GM23248 (cell line): ENCODE measurements at places on chromosomes 7 and 10.

DNA sequence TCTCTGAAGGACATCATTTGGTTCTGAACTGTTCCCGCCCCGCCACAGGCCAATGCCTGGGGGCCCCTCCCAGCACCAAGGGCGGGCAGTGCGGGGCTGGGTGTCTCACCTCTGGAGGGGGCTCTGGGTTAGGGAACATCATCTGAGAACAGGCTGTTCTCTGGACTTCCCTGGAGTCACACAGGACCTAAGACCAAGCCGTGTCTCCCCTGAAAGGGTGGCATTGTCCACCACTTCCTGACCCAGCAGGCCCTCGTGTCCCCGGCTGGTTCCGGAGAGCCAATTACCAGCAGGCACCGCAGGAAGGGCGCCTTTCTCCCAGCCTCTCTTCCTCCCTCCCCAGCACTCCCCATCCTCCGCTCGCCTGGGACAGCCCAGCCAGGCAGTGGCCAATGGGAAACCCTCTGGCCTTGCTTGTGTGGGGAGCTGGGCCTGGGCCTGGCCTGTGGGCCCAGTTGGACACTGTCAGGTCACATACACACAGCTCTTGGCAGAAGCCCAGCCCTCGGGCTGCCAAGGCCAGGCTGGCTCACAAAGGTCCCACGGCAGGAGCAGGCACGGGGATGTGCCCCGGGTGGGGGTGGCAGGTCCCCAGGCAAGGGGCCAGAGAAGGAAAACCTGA is 119.5 kb downstream of the SPDYE5 start:
- H3K27me3 ChIP-seq: no peaks in the 10 kb centered on the region
- no peak overlapping the region for H3K4me3 ChIP-seq
- H3K36me3 ChIP-seq: no peaks in the 10 kb centered on the region

DNA sequence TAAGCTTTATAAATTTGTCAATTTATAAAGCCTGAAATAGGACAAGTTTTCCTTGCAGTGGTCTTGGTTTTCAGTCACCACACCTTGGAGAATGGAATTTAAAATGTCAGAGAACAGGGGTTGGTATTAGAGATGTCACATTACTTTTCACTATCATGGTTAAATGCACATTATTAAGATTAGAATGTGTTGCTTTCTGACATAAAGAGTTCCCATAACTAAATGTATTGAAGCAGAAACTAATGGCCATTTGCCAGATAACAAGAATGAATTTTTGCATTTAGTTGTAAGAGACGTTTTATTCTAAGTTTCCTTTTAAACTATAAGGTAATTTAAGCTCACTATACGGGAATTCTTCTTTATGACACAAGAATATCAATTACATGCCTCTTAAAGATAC is 172.3 kb downstream of the ARL4A start:
- no peak overlapping the region for H3K4me3 ChIP-seq
- no peaks in the 10 kb centered on the region for H3K36me3 ChIP-seq
- no peak overlapping the region for H3K27ac ChIP-seq
- H3K4me1 ChIP-seq: no peaks in the 10 kb centered on the region

DNA sequence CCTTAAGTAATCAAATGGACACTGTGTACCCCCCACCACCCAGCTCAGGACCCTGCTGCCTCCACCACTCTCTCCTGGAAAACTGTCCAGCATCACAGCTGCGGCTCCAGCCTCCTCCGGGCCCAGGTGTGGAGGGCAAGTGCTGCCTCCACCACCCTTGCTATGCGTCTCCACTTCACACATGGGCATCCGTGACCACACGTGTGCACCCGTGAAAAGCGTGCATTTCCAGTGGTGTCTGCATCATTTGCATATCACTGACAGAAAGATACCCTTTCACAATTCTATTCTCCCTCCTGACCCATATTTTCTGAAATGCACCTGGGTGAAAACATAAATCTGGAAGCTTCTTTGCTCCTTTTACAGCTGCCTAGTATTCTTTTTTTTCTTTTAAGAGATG is 89.7 kb upstream of the PDGFA start:
- DNase-seq: no peak
- no peaks in the 10 kb centered on the region for H3K36me3 ChIP-seq
- H3K27me3 ChIP-seq: no peaks in the 10 kb centered on the region
- H3K4me1 ChIP-seq: no peaks in the 10 kb centered on the region
- H3K27ac ChIP-seq: no peak overlapping the region

DNA sequence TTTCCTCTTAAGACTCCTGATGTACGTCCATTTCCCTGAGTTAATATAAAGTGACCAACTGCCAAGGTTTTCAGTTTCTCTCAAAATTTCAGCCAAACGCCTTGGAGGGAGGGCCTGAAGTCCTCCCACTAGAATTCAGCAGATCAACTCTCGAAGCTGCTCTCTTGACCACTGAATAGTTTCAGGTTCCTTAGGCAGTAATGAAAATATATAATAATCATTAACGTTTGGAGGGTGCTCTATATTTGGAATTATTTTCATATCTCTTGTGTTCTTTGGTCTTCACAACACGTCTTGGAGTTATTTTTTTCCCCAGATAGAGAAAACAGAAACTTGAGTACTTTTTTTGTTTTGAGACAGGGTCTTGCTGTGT is 123.6 kb upstream of the SFMBT2 start:
- peaks cover 19% of the 10 kb centered on the region for H3K27me3 ChIP-seq
- H3K4me1 ChIP-seq: no peaks in the 10 kb centered on the region
- DNase-seq: no peak
- no peak overlapping the region for H3K4me3 ChIP-seq
- H3K36me3 ChIP-seq: no peaks in the 10 kb centered on the region

DNA sequence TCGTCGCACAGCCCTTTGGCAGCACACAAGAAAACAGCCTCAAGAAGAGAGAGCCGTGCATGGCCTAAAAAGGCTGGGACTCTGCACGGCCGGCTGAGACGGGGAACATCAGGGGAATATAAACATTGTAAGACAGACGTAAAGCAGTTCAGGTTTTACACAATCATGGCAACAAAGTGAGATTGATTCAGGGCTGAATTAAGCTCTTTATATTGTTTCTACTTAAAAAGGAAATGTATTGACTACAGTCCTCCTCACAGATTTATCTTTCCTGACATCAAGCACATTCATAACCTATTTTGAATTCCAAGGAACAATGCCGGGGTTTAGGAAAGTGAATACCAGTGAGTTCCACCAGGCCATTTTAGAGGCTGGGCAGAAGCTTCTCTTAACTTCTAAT is 25.2 kb downstream of the SORBS1 start:
- no peaks in the 10 kb centered on the region for H3K36me3 ChIP-seq
- H3K4me1 ChIP-seq: no peaks in the 10 kb centered on the region
- DNase-seq: no peak
- H3K4me3 ChIP-seq: no peak overlapping the region

GRCh38 chr7:5248201-5248885 is 34.4 kb upstream of the SLC29A4 start:
- DNase-seq: no peak
- no peaks in the 10 kb centered on the region for H3K36me3 ChIP-seq
- H3K27me3 ChIP-seq: no peaks in the 10 kb centered on the region
- no peaks in the 10 kb centered on the region for H3K4me1 ChIP-seq
- H3K4me3 ChIP-seq: no peak overlapping the region

DNA sequence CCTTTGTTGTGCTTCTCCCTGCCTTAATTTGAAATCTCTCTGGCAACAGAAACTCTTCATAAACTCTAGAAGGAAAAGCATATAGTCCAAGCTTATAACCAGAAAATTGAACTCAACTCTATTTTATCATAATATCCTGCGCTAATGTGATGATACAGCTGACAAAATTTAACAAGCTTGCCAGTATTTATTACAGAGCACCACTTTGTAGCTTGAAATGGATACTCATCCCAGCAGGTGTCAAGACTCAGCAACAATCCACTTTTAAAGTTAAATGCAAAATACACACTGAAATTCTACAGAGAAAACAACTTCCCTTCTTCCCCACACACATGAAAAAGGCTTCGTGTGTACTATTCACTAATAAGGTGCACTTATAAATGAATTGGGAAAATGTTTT is 228.9 kb downstream of the AGMO start:
- no peaks in the 10 kb centered on the region for H3K36me3 ChIP-seq
- DNase-seq: no peak
- H3K4me3 ChIP-seq: no peak overlapping the region
- H3K27ac ChIP-seq: no peak overlapping the region

DNA sequence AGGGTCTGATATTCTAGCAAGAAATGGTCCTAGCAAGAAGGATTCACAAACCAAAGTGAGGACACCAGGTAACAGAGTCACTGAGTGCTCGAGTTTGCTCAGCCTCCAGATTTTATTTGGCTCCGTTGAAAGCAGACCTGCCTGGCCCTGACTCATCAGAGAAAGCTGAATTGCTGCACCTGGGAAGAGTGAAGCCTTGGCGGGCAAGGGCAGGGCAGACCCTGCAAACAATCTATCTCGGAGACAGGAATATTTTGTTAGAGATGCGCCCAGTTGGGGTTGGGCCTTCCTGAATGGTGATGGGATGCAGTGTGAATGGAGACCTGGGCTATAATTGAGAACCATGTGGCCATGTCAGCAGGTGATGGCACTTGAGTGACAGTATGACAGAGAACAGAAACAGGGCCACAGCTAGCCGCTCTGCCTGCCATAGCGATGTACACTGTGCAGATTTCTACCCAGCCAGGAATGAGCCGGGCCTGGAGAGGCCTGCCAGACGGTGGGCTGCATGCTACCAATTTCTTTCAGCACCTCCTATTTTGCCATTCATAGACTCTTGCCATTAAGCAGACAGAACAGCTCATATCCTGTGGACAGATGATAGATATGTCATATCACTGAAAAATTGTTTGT is 744.2 kb downstream of the LRMDA start:
- no peaks in the 10 kb centered on the region for H3K36me3 ChIP-seq
- DNase-seq: no peak
- H3K4me3 ChIP-seq: no peak overlapping the region
- H3K27me3 ChIP-seq: no peaks in the 10 kb centered on the region

GRCh38 chr7:126426652-126427051 is 826.1 kb downstream of the GRM8 start:
- no peaks in the 10 kb centered on the region for H3K4me1 ChIP-seq
- no peaks in the 10 kb centered on the region for H3K27me3 ChIP-seq
- no peak overlapping the region for H3K27ac ChIP-seq
- H3K4me3 ChIP-seq: no peak overlapping the region

DNA sequence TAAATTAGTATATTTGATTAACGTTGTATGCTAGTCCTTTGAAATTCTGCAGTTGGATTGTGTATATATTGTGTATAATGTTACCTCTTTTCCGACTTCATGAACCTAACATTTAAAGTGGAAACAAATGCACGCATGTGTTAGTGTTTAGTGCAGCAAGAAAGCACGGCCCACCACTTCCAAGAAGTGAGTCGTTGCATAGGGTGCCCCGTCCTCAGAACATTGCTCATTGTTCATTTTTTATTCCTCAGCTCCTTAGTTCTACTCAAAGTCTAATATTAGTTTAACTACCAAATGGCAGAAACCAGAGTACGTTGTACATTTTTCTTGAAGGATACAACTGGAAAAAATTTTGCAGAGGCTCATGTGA is 407.6 kb downstream of the AUTS2 start:
- no peaks in the 10 kb centered on the region for H3K27me3 ChIP-seq
- no peak overlapping the region for H3K27ac ChIP-seq
- H3K4me1 ChIP-seq: no peaks in the 10 kb centered on the region
- H3K36me3 ChIP-seq: no peaks in the 10 kb centered on the region
- H3K4me3 ChIP-seq: no peak overlapping the region
- DNase-seq: no peak

DNA sequence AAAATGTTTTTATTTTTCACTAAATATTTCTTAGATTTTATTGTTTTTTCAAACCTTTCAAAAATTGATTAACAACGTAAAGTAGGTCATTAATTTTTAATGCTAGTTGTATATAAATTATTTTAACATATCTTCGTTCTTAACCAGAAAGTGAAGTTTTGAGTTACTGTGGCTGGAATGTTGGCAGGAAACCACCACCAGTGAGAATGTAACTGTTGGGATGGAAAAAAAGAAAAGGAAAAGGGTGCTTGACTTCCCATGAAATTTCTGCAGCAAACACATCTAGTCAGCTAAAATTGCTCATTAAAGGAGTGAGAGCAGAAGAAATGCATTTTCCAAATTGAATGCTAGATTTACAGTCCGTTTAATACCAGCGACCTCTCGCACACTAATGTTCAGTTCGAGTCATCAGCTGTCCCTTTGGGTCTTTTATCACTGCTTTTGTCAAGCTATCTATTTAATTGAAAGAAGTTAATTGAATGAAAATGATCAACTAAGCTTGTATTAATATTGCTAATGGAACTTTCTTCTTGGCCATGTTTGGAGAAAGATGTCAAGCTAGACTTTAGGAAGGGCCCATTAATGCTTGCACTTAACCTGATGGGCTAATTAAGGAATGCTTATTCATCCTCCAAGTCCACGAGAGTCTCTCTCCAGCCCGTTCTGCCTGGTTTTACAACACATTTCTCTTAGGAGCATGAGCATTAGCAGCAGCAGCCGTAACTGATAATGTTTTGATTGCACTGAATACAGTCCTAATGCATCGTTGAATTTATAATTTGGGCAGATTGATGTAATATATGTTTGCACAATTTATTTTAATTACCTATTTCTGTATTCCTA is 70.1 kb downstream of the UBE3C start:
- no peak for DNase-seq
- H3K27ac ChIP-seq: no peak overlapping the region
- peaks cover 24% of the 10 kb centered on the region for H3K36me3 ChIP-seq
- no peaks in the 10 kb centered on the region for H3K27me3 ChIP-seq
- no peaks in the 10 kb centered on the region for H3K4me1 ChIP-seq
- no peak overlapping the region for H3K4me3 ChIP-seq

DNA sequence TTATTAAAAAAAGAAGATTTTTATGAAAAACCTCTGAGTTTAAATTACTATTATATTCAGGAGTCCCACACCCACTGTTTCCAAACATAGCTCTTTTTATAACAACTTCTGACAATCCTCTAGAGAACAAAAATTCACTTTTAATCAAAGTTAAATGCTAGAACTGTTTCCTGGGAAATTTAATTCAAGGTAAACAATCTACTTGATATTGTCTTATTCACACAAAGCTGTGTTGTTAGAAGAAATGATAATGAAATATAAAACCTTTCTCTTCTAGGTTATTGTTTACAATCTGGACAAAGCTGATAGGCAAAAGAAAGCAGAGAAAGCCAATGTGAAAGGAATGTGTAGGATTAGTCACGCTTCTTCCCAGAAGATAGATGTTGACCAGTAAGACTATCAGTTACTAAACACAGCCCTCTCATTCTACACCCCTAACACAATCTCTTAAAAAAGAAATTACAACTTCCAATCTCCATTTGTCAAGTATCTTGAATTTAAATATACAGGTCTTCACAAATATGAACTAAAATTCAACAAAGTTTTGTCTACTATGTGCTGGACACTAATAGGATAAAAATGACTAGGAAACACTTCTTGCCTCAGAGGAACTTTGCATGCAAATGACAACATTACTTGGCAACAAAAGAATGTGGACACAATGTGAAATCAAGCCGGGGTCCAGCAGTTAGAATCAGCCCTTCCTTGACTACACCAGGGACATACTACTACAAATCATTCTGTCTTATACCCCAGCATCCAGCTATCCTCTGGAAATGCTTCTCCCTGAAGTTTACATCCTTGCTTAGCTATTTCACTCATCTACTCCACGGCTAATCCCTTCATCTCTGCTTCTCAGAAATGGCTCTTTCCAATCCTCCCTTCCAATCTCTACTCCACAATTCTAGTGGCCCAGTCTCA is 123.7 kb downstream of the IMMP2L start:
- no peaks in the 10 kb centered on the region for H3K36me3 ChIP-seq
- H3K4me3 ChIP-seq: peak overlapping the region; percentile 33; the same call in 1 of the 2 replicates
- H3K4me1 ChIP-seq: peaks cover 25% of the 10 kb centered on the region
- H3K27me3 ChIP-seq: no peaks in the 10 kb centered on the region
- peak; percentile 69 for DNase-seq
- H3K27ac ChIP-seq: peak overlapping the region; percentile 57

- H3K27ac ChIP-seq: no peak overlapping the region
- peaks cover 16% of the 10 kb centered on the region for H3K4me1 ChIP-seq
- H3K4me3 ChIP-seq: no peak overlapping the region
- H3K27me3 ChIP-seq: no peaks in the 10 kb centered on the region
- H3K36me3 ChIP-seq: no peaks in the 10 kb centered on the region
- no peak for DNase-seq
Observed at GRCh38 chr10:84331091-84331490, 2.7 kb downstream of the CCSER2 start.
